Activated CD8-positive, alpha-beta memory T cell treated with anti-CD3 and anti-CD28 coated beads, Interleukin-2, amount 50 U/mL, for 48 hours (primary cell): ENCODE measurements at places on chromosomes 2 and 18.
A peak's percentile ranks its signal among the peaks of the same experiment; 100 is the strongest.

GRCh38 chr2:129334696-129335410, 644.6 kb upstream of the RAB6C start:
- no peak for DNase-seq

DNA sequence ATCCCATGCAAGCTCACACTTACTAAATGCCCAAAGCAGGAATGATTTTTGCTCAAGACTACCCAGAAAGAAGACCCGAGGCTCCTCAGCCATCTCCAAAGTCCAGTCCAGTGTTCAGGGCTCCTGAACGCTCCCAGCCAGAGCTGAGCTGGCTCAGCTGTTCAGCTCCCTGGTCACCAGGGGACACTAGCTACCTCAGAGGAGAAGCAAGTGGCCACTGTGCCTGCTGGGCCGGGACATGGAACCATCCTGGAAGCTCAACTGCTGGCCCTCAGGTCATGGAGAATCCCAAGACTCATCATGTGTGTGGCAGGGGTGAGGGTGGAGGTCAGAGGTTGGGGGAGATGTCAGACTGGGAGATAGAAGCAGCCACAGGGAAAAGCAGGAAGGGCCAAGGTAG, 89.0 kb downstream of the GALNT14 start:
- DNase-seq, result no peak

GRCh38 chr2:171158036-171158789, 2.5 kb downstream of the TLK1 start:
- DNase-seq, result no peak

- peak; percentile 56 for DNase-seq
These were observed 266.8 kb upstream of the CXCR4 start for GRCh38 chr2:136384531-136385303.

DNA sequence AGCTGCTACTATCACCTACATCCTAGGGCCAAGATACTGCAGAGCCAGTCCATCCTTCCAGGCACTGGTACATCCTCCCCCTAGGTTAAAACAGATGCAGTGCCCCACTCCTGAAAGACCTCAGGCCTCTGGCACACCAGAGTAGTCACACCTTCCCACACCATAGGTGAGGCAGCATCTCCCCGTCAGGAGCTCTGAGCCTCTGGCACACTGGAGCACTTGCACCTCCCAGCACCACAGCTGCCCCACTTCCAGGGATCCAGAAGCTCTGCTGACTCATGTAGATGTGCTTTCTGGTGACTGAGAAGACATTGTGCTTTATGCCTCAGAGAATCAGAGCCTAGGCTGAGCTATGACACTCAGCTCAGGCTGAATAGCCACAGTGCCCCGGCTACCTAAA, 138.4 kb upstream of the COL3A1 start:
- no peak for DNase-seq

GRCh38 chr2:26591619-26592505, 49.3 kb downstream of the CIB4 start:
- DNase-seq, result peak; percentile 52

- peak; percentile 69 for DNase-seq
These were observed 30.9 kb downstream of the LONRF2 start for GRCh38 chr2:100291152-100291970.
